ENCODE measurements at places on chromosomes 11 and 22.

DNA sequence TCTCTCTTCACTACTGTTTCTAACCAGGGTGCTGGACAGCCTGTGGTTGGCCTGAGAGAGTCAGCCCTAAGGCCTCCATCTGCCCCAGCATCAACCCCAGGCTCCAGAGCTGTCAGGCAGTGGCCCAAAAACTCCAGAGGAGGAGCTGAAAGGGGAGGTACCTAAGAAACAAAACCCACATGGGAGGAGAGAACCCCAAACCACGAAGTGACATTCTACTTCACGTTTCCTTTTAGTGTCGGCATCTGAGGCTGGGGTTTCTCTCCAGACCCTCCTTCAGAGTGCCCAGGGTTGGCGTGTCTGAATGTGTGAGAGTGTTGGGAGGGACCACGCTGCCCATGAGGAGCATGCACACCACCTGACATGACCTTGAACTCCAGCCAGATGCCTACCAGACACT, 69.8 kb upstream of the NNMT start:
- no peak for DNase-seq

DNA sequence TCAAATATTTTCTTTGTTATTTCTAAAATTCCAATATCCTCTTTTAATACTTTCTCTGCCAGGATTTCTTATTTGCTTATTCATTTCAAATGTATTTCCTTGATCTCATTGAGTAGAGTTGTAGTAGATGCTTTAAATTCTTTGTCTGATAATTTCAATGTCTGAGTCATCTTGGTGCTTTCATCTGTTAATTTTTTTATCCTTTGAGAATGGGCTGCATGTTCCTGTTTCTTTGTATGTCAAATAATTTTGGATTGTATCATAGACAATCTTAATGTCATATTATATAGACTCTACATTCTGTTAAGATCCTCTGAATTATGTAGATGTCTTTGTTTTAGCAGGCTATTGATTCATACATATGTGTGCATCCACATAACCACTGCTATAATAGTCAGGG, 57.5 kb downstream of the MYEOV start:
- DNase-seq, result no peak

- peak; percentile 51 for DNase-seq
These were observed 25.8 kb downstream of the KCNC1 start for GRCh38 chr11:17760102-17761029.

DNA sequence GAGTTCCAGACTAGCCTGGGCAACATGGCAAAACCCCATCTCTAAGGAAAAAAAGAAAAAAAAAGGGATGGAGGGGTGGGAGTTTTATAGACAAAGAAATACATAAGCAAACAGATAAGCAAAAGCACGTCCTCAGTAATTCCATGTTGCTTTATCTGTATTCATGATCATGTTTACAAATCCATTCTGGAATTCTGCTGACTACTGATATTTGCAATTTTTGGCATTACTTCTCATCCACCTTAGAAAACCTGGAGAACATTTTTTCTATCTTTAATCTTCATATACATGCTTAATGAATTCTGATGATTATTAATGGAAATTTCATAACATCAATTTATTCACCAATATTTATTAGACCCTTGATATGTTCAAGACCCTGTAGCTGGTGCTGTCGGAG, 1.7 kb upstream of the FDX1 start:
- DNase-seq, result no peak

DNA sequence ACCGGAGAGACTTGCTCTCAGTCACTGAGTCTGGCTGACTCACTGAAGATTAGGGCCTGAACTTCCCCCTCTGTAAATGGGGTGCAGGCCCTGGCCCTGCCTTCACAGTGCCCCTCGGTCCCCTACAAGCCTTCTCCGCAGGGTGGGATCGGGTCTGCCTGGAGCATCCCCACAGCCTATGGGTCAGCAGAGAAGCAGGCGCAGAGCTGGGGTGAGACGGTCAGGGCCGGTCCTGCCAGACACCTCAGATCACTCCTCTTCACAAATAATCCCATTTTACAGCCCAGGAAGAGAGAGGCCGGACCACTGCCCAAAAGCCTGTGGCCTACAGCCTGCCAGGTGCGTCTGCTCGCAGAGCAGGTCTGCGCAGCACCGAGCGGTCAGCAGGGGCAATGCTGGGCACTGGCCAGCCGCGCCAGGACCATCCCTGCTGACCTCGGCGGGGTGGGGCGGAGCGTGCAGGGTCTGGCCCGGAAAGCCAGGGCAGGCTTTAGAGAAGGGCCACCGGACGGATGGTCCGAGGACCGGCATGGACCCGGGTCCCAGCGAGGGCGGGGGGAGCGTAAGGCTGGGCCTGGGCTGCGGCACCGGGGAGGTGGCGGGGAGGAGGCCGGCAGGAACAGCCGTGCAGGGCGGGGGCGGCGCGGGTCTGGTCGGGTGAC, 522 bp upstream of the SEPTIN5 start:
- DNase-seq, result no peak
